ENCODE measurements at places on chromosomes 1 and 21.

GRCh38 chr1:3465091-3465934, 10.8 kb downstream of the ARHGEF16 start:
- DNase-seq = no peak

DNA sequence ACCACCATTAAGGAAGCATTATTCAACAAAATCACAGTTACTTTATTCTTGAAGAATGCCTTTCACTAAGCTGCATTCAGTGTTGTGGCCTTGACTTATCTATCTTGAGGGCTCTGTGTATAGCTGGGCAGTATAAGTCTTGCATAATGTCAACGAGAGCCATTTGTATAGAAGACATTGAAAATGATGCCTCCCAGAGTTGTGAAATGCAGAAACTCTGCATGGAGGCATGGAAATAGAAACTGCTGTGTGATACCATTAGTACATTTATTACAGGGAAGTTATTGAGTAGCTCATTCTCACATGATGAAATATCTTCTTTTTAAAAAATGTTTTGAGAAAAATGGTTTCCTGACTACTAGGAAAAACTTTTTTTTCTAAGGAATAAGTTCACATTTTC, 111.4 kb upstream of the SNX7 start:
- DNase-seq = no peak

- DNase-seq = no peak
Measured at GRCh38 chr1:214566158-214567104, 15.0 kb upstream of the PTPN14 start.

GRCh38 chr1:145690587-145691558, 16.3 kb downstream of the PDZK1 start:
- peak; percentile 60 for DNase-seq

All from SJSA1 (cell line).